Lower leg skin (tissue), 4 donors: ENCODE measurements at places on chromosomes 16 and 17.

DNA sequence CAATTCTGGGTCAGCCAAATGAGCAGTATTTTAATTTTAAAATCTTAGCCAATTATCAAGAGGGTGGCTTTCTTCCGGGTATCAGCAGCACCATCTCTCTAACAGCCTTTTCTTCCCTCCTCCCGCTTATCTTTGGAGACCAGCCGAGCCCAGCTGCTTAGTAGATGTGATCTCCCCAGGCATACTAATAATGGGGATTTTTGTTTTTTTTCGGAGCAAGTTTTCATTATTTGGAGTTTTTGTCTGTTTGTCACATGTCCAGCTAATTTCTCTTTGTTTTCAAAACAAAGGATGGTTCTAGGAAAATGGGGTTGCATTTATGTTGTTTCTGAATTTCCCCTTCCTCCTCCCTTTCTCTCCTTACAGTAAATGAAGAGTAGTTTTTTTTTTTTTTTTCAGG lies 170.5 kb upstream of the MPHOSPH6 start:
- DNase-seq = no peak

DNA sequence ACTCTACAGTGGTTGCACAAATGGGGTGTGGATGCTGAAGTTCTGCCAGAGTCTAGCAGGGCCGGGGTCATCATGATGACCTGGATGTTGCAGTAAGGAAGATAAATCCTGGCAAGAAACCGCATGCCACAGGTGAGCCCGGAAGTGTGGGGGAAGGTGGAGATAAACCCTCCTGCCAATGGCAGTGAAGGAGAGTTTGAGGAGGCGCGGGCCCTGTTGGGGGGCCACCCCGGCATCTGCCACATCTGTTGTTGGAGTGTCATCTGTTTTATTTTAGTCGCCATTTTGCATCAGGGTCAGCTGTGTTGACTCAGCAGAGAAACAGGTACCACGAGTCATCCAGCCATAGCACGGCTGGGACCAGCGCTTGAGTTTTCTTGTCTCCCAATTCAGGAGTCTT lies 173.8 kb upstream of the CHMP6 start:
- DNase-seq = peak; percentile 61

- DNase-seq = no peak
These were observed 14.0 kb downstream of the VPS53 start for GRCh38 chr17:700504-701094.

DNA sequence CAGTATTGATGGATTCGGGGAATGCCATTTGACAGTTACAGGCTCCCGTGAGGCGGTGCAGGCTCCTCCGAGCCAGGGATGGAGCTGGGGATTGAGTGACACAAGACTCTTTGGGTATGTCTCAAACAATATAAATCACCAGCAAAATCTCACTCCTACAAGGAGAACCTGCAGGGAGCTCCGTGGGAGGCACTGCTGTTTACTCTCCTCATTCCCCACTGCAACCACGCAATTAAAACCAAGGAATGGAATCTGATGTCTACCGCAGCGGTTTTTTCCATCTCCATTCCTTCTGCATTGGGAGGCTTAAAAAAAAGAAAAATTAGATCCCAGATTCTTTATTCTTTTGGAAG lies 157.9 kb downstream of the WWOX start:
- DNase-seq = no peak

DNA sequence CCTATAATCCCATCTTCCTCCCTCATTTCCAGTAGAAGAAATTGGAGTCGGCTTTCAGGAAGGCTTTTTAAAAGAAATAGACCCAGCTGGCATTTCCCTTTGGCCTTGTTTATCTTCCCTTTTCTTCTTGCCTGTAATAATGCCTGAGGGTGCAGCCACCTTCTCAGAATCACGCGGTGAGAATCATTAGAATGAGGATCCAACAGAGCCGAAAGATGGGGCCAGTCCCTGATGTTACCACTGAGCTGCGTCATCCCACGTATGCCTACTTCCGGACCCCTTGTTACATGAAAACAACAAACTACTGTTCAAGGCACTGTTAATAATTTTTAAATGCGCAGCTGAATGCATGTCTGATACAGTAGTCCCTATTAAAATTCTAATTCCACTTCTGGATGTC lies 24.1 kb downstream of the SDR42E1 start:
- no peak for DNase-seq

GRCh38 chr17:44247440-44247841 lies 20.5 kb downstream of the SLC4A1 start:
- DNase-seq = no peak

DNA sequence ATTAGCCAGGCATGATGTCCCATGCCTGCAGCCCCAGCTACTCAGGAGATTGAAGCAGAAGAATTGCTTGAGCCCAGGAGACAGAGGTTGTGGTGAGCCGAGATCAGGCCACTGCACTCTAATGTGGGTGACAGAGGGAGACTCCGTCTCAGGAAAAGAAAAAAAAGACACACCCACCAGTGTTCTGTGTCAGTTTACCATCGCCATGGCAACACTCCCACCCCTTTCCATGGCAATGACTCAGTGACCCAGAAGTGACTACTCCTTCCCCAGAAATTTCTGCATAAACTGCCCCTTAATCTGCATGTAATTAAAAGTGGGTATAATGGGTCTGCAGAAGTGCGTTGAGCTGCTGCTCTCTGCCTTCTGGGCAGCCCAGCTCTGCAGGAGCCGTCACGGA lies 4.0 kb upstream of the ZC3H18 start:
- DNase-seq = no peak

DNA sequence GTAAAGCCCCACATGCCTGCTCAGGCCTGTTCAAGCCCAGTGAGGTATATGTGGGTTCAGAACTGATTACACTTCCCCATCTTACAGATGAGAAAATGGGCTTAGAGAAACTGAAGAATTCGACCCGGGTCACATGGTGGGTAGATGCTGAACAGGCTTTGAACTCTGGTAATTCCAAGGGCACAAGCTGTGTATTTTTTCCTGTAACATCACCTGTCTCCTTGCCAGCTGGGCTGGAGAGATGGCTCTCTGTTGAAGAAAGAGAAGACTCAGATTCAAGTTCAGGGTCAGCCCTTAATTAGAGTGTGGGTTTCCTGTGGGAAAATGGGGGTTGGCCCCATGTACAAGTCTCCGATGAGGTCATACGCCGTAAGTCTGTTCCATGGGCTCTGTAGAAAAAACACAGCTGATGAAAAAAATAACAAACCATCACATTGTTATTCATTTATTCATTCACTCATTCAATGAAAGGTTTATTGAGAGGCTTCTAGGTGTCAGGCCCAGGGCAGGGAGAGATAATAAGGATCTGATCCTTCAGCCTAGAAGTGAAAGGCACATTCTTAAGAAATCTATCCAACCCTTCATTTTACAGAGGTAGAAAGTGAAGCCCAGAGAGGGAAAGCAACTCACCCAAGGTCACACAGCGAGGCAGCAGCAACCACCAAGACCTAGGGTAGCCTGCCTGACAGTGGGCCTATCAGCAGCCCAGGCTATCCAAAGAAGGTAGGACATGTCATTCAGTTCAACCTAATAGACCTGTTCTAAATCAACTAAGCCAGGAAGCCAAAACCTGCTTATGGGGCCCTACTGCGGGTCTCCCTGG lies 482.8 kb downstream of the SOX9 start:
- no peak for DNase-seq

GRCh38 chr17:50397919-50398285 lies 579 bp upstream of the LRRC59 start:
- no peak for DNase-seq

- DNase-seq = no peak
These were observed 32.8 kb downstream of the HIC1 start for GRCh38 chr17:2087597-2088211.

GRCh38 chr17:44006272-44006597 lies 1.8 kb downstream of the NAGS start:
- DNase-seq = peak; percentile 86

DNA sequence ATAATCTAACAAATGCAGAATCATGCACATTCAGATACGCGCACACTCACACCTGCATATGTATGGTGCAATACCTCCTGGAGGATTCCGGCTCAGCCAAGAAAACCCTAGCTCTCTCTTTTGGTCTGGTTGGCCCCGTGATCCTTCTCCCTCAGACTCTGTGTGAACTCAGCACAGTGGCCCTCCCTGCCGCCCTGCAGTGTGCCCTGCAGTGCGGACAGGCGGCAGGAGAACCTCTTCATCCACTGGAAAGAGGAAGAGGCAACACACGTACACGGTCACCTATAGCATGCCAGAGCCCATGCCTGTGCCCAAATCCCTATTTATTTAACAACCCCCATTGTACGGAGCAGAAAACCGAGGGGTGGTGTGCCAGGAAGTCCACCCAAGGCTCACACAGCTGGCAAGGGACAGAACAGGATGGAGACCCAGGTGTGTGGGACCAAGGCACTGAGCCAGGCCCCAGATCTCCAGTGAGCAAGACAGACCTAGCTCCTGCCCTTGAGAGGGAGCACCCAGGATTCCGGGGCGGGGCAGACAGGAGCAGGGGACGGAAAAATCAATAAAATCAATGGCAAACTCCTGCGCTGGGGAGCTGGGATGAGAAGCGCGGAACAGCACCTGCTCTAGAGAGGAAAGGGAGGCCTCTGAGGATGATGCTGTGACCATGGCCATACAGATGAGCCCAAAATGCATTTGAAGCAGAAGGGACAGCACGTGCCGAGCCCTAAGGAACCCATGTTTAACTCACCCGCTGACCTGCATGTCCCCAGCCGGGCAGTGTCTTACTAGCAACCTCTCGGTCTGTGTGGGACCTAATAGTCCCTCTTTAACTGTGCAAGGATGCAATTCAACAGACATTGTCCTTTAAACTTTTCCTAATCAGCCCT lies 54.7 kb upstream of the CIBAR2 start:
- DNase-seq = no peak

GRCh38 chr16:7351610-7352510 lies 19.2 kb downstream of the RBFOX1 start:
- no peak for DNase-seq

DNA sequence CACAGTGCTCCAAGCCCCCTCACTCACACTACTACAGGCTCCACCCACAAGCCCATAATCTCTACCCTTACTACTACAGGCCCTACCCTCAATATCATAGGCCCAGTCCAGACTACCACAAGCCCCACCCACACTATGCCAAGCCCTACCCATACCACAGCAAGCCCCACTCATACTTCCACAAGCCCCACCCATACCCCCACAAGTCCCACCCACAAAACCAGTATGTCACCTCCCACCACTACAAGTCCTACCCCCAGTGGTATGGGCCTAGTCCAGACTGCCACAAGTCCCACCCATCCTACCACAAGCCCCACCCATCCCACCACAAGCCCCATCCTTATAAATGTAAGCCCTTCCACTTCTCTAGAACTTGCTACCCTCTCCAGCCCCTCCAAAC lies 13.8 kb downstream of the RIPOR1 start:
- DNase-seq = no peak

GRCh38 chr16:13684819-13685563 lies 235.0 kb upstream of the ERCC4 start:
- DNase-seq = no peak

- no peak for DNase-seq
These were observed 128.5 kb downstream of the CA10 start for GRCh38 chr17:52030052-52030451.

DNA sequence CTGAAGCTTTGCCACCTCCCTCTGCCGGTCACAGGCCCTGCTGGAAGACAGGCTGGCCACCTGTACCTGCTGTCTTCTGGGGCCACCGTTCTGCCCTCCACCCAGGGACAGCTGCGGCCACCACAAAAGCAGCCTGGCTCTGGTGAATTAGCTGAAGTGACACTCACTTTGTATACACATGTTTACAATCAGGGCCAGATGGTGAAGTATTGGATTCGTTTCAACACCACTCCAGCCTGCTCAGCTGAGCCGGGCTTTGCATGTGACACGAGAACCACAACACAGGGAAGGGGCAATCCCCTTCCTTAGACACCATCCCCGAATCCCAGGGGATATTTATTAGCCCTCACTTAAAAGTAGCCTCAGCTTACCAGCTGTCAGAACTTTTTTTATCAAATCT lies 191.5 kb upstream of the RPL38 start:
- DNase-seq = no peak

DNA sequence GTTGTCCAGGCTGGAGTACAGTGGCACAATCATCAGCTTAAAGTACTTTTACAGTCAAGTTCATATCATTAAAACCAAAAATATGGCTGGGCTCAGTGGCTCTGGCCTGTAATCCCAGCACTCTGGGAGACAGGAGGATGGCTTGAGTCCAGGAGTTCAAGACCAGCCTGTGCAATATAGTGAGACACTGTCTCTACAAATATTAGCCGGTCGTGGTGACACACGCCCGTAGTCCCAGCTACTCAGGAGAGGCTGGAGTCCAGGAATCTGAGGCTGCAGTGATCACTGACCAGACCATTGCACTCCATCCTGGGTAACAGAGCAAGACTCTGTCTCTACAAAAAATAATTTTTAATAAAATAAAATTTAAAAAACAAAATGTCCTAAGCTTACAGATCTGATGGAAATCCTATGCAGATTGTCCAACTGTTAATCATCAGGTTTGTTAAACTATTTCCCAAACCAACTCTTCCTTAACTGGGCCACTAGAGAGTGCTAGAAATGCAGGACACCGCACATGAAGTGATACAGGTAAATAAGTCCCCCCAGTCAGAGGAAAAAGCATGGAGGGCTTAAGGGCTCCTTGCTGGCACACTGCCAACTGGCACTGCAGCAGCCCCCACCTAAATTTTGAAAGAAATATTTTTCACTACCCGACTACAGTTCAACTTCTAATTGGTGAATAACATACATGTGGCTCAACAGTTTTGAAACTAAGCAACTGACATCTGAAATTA lies 2.8 kb downstream of the USP22 start:
- no peak for DNase-seq

- no peak for DNase-seq
These were observed 90.8 kb upstream of the TOB1 start for GRCh38 chr17:50956750-50957523.

DNA sequence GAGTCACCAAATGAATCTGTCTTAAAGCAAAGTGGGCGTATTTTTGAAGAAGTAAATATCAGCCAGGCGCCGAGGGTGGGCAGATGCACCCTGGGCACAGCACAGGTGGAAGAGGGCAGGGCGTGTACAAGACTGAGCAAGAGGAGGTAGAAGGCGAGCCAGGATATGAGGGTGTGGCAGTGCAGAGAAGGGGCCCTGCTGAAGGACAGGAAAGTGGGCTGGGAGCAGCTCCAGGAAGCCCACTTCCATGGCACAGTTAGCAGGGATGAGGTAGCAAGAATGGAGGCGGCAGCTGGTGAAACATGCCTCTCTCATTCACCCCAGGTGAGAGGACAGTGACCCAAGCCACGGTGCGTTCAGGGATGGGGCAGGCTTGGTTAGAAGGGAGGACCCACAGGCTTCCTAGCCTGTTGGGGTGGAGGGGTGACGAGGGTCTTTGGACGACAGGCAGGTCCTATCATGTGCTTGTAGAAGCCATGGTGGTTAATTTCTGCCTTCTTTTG lies 149.3 kb downstream of the CLEC16A start:
- no peak for DNase-seq
